ENCODE measurements at places on chromosomes 6 and 20. TPM values are rescaled to one million over a fixed set of nuclear protein-coding genes. Genes with fewer than 3 reads are reported as not detected.

GRCh38 chr6:99471638-99472037 is 43.6 kb downstream of the USP45 start:
- no peak for DNase-seq

DNA sequence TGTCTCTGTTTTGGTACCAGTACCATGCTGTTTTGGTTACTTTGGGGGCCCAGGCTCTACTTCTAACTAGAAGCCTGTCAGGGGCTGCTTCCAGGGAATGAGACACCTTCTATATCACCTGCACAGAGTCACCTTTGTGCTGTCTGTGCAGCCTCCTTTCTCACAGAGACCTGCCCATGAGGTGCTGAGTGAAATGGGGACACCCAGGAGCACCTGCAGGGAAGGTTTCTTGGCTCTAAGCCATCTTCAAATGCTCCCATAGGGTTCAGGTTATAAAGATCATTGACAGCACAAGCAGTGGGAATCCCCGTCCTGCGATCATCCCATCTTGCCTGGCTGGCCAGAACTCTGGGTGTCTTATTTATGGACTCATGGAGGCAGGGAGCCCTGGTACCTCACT is 19.1 kb downstream of the GABRR2 start:
- no peak for DNase-seq

- DNase-seq = no peak
Measured at GRCh38 chr6:57130661-57131177, 40.7 kb downstream of the ZNF451 start.

DNA sequence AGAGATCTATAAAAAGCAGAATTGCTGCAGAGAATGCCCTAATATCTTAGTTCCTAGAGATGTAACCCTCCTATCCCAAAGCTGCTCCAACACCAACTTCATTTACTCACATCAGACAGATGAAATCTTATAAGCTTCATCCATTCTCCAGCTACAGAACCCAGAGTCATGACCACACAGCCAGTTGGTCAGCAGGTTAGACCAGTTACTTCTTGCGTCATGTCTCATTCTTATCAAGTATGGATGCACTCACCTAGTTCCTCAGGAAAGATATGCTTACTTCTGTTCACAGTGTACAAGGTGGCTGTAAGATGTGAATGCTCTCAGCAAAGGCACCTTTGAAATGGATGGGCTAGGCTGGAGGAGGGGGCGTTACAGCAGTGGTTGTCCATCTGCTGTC is 47.9 kb upstream of the ISM1 start:
- DNase-seq = no peak

GRCh38 chr6:119040636-119041035 is 37.8 kb downstream of the FAM184A start:
- no peak for DNase-seq

GRCh38 chr20:53595018-53595378 is 1.4 kb upstream of the ZNF217 start:
- no peak for DNase-seq

POU5F1 gene
- not detected for total RNA-seq
